ENCODE measurements at places on chromosomes 3 and 15.

GRCh38 chr3:172096881-172097420 lies 57.6 kb downstream of the FNDC3B start:
- DNase-seq, result no peak

DNA sequence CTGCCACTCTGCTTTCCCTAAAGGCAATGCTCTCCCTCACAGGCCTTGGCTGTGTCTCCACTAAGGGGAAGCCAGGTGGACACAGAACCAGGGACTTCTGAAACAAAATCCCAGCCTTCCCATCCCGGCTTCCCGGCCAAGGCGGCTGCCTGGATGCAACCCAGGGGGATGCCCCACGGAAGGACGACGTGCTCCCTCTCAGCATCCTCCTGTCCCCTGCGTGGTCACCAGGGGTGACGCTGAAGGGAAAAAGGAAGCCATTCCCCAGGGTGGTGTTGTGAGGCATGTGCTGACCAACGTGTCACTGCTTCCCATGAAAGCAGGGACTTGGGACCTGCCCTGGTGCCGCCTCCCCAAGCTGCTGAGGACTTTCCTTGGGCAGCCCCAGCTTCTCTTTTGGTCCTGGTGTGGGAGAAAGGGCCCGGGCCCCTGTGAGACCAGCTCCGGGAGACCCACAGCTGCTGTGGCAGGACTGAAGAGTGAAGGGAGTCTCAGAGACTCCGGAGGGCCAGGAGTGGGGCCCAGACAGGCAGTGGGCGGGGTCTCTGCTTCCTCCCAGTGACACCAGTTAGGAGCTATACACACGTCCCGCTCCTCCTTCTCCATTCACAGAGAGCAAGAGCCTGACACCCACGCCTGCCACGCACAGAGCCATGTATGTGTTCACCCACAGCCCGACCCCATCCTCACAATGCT lies 139.2 kb downstream of the NUP210 start:
- DNase-seq, result no peak

DNA sequence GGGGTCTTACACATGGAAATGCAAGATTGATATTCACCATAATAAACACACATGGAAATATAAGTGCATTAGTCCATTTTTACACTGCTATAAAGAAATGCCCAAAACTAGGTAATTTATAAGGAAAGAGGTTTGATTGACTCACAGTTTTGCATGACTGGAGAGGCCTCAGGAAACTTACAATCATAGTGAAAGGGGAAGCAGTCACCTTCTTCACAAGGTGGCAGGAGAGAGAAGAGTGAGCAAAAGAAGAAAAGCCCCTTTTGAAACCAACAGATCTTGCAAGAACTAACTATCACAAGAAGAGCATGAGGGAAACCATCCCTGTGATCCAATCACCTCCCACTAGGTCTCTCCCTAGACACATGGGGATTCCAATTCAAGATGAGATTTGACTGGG lies 111.7 kb upstream of the TP63 start:
- DNase-seq, result no peak

DNA sequence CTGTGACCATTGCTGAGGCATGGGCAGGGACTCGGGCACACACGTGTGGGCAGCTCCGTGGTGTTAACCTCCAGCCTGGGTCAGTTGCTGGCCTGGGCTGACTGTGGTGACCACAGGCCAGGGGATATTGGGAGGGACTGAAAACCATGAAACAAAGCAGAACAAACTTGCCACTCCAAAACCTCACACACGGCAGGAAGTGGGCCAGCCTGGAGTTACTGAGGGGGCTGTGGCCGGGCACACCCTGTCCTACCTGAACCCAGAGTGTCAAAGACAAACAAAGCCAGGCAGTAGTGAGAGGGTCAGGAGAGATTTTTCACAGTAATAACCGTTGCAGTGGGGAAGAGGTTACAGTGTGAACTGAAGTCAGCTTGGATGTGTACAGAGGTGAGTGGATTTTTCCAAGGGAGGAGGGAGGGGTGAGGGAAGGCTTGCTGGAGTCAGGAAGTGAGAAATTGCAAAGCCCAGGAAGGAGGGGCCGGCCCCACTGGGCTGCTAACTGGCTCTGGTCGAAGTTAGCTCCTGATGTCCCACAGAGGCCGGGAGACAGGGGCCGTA lies 40.0 kb upstream of the ATP10A start:
- no peak for DNase-seq

GRCh38 chr3:11078826-11079515 lies 75.3 kb upstream of the HRH1 start:
- DNase-seq, result no peak

DNA sequence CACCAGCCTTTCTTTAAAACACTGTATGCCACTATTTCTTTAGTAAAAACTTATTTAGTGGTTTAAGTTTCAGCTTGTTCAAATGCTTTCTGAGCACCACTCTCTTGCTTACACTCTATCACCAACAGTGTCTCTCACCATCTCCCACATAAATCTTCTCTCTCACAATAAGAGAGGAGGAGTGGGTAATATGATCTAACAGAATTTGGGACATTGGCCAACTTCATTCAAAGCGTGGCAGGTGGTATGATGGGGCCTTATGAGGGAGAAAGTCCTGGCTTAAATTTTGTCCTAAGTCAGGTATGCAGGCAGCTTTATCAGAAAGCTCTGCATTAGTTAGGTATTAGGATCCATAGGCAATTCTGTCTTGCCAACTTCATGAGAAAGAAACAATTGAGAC lies 1132.5 kb downstream of the TUSC7 start:
- no peak for DNase-seq

GRCh38 chr3:160999274-160999673 lies 105.9 kb downstream of the B3GALNT1 start:
- no peak for DNase-seq

GRCh38 chr3:155876503-155876902 lies 6.1 kb downstream of the GMPS start:
- no peak for DNase-seq

Data from amygdala (tissue), 56 donors.